ENCODE measurements at places on chromosomes 4 and X.

GRCh38 chrX:152343306-152343705, 107.8 kb downstream of the GABRA3 start:
- no peak for DNase-seq

- DNase-seq: no peak
Measured at GRCh38 chrX:39299615-39300014, 498.4 kb downstream of the MID1IP1 start.

DNA sequence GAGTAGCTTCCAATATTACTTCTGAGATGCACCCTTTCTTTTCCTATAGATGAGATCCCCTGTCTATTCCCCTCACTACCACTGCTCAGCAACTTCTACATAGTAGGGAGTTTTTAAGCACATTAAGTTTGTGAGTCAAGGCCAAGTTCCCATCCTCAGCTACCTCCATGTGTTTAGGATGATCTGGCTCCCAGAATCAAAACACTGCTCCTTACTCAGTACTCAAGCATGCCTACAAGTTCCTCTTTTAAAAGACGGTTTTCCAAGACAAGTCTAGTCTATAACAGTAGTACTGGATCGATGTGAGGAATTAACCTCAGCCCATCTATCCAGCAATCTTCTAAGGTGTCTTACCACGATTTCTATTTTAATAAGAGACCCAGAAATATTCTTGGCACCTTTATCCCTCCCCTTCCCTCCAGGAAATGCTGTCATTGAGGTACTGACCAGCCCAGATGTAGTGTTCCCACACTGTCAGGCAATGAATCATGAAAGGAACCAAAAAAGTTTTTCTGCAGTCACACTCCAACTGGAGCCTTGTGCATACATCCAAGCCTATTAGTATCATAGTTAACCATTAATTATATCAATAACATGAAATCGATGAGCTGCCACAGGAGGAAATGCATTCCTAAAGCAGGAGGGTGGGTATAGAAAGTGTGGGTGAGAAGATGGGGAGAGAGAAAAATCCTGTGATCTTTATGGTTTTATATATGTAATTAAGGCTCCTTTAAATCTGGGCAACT, 29.6 kb downstream of the AREG start:
- no peak for DNase-seq

GRCh38 chrX:153569475-153569874, 29.5 kb downstream of the CCNQ start:
- DNase-seq: no peak

- DNase-seq: no peak
Measured at GRCh38 chrX:132948648-132949260, 9.7 kb downstream of the HS6ST2 start.

- DNase-seq: no peak
Measured at GRCh38 chrX:108250654-108251579, 159.3 kb downstream of the ATG4A start.

- DNase-seq: no peak
Measured at GRCh38 chr4:182085051-182085480, 158.1 kb upstream of the TENM3 start.

DNA sequence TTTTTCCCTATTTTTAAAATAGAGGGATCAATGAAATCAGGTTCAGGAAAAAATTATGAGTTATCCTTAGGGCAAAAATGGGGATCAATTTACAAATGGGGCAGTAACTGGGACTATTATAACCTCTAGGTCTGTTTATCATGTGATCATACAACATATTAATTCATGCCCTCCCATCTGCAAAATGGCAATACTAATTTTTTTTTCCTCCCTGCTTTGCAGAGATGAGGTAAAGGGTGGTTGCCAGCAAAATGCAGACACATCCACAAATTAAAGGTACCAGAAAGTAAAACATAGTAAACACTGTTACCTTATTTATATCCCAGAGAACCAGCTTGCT, 467 bp downstream of the HSD17B11 start:
- no peak for DNase-seq

GRCh38 chrX:44435047-44435446, 91.6 kb upstream of the EFHC2 start:
- DNase-seq: no peak

All from NCI-H2081 treated with DMSO at 0.1 percent for 48 hours (cell line).